CD8-positive, alpha-beta memory T cell (primary cell): ENCODE measurements at places on chromosomes 11 and 22. TPM values are rescaled to one million over a fixed set of nuclear protein-coding genes. Genes with fewer than 3 reads are reported as not detected.

The TMEM121B gene
- 0.11 TPM for total RNA-seq

The TRIM49C gene
- total RNA-seq, result not detected

The SCGB1A1 gene
- total RNA-seq, result not detected

GRCh38 chr11:118757876-118758399, 33.0 kb downstream of the DDX6 start:
- H3K4me3 ChIP-seq, result no peak overlapping the region
- H3K27me3 ChIP-seq, result no peaks in the 10 kb centered on the region
- peaks cover 79% of the 10 kb centered on the region for H3K36me3 ChIP-seq
- H3K27ac ChIP-seq, result no peak overlapping the region
- DNase-seq, result no peak
